Forelimb muscle (tissue), 1 donor: ENCODE measurements at places on chromosomes 12 and 14.
A peak's percentile ranks its signal among the peaks of the same experiment; 100 is the strongest.

- DNase-seq = no peak
Observed at GRCh38 chr12:18861287-18861858, 123.5 kb downstream of the CAPZA3 start.

DNA sequence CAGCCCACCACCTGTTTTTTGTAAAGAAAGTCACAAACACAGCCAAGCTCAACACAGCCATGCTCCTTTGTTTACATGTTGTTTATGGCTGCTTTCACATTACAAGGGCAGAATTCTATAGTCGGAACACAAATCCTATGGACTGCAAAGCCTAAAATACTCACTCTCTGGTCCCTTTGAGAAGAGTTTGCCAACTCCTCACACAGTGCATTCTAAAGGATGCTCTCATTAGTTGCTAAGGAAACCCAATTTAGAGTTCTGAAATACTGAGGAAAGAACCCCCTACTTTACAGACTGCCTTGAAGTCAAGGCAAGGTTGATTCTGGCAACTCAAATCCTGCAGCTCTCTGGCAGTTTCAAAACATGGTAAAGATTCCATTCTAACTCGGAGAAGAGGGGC, 38.3 kb downstream of the DCP1B start:
- DNase-seq = no peak

GRCh38 chr12:94333396-94333795, 126.3 kb downstream of the CEP83 start:
- DNase-seq = no peak

DNA sequence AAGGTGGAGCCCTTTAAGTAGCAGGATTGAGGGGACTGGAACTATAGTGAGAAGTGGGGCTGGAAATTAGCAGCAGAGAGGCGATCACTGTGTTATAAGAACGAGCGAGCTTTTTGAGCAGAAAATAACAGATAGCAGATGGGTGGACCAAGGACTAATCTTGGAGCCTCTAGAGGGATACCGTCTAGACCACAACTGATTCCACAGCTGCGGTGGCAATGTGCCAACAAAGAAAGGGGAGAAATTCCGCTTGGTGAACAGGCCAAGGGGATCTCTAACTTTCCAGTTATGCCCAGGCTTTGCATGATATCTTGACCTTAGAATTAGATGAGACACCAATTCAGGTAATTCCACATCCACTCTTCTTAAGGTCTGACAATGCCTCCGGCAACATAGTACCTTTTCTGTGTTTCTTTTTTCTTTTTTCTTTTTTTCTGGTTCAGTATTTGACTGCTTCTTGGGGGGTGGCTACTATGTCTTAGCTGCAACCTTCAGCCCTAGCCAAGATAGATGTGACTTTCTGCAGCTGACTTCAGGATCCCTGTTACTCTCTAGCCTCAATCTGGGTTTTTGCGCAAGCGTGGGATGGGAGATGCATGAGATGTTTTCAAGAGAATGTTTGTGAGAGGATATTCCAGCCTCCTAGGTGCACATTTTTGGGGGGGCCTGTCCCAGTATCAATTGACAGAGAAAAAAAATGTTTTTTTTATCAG, 143.4 kb upstream of the CPSF6 start:
- no peak for DNase-seq

DNA sequence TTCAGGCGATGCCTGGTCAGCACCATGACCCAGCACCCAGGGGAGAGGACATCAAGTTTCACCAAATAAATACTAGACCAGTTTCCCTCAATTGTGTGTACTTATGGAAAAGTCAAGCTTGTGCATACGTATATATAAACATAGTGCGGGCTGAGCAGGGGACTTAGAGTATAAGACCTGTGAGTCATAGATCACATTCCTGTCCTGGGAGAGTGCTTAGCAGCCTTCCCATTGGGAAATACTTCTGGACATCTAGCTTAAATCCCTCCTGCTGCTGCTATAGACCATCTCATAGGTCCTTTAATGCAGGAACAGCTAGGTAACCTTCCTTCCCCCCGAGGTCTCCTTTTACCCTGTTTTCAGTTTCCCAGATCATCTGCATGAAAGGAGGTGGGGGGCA, 51.9 kb downstream of the PRMT8 start:
- DNase-seq = no peak

DNA sequence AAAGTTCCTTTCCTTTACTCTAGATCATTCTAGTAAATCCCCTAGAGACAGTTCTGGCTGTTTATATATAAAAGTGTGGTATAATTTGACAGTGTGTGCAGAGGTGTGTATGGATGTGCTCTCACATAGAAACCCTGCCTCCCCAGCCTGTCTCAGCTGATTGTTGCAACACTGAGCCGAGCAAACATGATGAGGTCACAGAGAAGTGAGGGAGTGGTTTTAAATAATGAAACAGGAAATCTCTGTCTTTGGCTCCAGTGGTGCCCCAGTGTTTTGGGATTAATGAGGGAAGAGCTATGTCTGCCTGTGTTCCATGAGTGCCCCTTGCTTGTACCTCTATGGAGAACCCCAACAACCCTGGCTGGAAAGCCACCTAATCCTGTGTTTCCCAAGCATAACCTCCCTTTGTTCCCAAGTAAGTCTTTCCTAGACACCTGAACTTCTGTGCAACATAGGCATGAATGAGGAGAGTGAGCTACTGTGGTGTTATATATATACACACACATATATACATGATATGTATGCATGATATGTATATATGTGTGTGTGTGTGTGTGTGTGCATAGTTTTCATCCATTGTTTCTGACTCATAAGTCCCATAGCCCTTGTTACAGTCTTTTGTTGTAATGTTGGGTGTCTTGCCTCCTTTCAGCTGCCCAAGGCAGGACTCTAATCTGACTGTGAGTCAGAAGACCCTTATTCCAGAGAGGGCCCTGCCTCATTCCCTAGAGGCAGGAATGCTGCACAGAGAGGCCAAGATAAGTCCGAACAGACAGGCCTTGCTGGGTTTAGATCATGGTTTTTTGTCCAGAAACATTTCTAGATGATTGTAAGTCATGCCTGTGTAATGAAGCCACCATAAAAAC, 18.0 kb downstream of the TRAF3 start:
- peak; percentile 45 for DNase-seq

- no peak for DNase-seq
Observed at GRCh38 chr12:122876731-122877130, 19.2 kb downstream of the VPS37B start.

GRCh38 chr14:41419709-41420108, 187.0 kb upstream of the LRFN5 start:
- DNase-seq = no peak

DNA sequence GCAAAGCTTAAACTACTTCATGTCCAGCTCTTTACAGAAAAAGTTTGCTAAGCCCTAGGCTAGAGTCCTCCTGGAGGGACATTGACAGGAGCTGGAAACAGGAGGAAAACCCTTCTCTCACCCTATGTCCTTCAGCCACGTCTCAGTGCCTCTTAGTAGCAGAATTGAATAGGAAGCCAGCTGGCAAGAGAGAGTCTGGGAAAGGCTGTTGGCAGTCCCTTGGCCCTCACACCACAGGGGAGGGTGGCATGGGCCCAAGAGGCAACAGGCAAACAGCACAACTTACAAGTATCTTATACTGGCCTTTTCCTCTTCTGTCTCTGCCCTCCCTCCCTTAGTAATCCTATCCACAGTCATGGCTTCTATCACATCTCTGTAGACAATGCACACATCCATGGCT, 27.7 kb upstream of the DHRS2 start:
- DNase-seq = no peak

DNA sequence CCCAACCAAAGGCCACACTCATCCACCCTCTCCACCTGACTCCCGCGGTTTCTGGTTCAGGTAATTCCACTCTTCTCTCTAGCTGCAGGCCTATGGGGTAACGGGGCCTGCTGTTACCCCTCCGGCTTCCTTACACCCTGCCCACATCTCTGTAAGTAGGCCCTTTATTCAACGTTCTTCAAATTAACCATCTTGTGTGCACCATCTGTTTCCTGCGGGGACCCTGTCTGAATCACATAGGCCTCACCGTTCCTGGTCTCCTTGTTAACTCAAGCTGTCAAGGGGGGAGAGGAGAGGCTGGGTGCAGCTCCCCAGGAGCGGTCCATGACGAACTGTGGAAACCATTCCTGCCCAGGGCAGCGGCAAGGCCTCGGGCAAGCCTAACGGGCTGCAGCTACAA, 9.3 kb upstream of the DLK1 start:
- no peak for DNase-seq

- no peak for DNase-seq
Observed at GRCh38 chr14:72419226-72419775, 474.6 kb downstream of the DPF3 start.

DNA sequence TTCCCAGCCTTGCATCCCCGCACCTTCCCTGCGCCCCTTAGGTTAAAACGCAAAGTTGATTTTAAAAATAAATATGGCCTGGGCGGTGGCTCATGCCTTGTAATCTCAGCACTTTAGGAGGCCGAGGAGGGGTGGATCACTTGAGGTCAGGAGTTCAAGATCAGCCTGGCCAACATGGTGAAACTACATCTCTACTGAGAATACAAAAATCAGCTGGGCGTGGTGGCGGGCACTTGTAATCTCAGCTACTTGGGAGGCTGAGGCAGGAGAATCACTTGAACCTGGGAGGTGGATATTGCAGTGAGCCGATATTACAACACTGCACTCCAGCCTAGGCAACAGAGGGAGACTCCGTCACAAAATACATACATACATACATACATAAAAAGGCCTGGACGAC, 96.0 kb downstream of the GCH1 start:
- DNase-seq = no peak

DNA sequence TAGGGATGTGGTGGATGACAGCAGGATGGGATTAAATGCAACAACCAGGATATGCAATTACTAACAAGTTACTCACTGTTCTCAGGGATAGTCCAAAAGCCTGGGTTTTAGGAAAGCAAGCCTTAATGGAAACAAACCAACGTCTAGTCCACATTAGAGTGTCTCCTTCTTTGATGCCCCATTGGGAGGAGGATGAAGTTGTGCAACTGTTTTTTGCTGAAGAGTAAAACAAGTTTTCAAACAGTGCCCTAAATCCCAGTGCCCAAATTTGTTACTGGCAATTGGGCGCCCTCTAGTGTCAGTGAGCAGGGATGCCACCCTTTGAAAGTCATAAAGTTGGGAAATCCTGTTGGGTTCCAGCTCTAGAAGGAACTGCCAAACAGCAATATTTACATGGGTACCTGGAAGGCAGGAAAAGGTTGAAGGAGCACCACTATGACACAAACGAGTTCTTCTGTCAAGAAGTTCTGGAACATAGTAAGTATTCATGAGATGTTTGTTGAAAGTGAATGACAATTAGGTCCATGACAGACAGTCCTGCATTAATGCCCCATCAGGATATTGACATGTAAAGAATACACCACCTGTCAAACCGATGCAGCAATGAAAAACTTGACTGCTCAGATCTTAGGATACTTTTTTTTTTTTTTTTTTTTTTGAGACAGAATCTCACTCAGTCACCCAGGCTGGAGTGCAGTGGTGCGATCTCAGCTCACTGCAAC, 11.1 kb upstream of the DPF3 start:
- DNase-seq = no peak

- DNase-seq = no peak
Observed at GRCh38 chr14:106586098-106586704, 1059.8 kb downstream of the TMEM121 start.

DNA sequence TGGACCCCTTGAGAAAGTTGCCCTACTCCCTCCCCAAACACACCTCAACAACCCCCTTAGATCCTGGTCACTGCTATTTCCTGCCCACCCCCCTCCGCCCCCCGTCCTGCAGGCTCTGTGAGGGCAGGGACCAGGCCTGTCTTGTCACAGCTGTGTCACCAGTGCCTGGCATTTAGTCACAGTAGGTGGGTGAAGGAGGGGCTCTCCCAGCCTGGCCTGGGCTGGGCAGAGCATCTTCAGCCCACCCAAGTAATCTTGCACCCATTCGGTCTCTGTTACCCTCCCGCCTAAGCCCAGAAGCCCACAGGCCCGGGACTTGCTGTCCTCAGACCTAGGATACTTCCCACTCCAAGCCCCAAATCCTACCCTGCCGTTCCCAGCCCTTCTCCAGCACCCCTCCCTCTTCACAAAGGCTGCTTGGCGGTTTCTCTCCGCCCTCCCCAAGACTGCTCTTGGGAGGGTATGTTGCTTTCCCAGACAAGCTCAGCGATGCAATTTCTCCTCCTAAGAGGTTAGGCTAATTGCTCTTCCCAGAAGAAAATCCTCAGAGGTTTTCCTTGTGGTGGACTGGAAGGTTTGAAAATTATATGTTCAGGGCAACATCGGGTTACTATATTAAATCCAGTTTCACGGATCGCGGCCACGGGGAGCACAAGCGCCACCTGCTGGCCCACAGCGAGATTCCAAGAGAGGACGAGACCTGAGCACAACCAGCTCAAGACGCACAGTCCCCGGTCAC, 50.8 kb upstream of the ZFP36L1 start:
- DNase-seq = no peak

GRCh38 chr12:44459569-44459968, 416.5 kb downstream of the NELL2 start:
- DNase-seq = no peak

DNA sequence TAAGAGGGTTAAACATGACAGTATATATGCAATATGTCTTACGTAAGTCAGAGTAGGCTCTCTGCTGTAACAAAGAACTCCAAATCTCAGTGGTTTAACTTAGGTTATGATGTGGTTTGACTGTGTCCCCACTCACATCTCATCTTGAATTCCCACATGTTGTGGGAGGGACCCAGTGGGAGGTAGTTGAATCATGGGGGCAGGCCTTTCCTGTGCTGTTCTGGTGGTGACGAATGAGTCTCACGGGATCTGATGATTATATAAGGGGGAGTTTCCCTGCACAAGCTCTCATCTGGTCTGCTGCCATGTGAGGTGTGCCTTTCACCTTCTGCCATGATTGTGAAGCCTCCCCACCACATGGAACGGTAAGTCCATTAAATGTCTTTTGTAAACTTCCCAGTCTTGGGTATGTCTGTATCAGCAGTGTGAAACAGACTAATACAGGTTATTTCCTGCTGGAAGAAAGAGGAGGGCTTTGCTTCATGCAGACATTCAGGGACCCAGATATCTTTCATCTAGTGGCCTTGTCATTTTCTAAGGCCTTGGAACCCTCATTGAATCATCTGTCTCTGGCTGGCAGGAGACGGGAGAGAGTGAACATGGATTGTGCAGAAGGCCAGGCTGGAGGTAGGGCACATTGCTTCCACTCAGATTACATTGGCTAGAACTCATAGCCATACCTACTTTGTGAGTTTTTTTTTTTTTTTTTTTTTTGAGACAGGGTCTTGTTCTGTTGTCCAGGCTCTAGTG, 96.1 kb downstream of the CRADD start:
- DNase-seq = no peak

- DNase-seq = peak; percentile 4
Observed at GRCh38 chr14:93619176-93619793, 169.0 kb downstream of the PRIMA1 start.

DNA sequence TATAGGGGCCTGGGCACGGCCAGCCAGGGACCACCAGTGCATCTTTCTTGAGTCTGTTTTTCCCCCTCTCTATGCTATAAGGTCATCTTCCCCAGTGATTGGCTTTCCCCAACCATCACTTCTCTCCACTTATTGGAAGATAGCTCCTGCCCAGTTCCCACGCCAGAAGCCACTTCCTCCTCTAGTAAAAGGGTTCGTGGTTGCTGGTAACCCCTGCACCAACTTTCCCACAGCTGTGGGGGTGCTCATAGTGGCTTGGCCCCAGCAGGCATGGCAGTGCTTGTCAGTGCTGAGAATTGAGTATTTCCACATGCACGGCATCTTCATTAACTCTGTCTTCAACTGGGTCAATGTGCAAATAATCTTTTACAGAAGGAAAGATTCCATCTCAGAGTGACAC, 215.4 kb downstream of the FOXN3 start:
- DNase-seq = no peak

GRCh38 chr14:101920271-101920670, 44.1 kb upstream of the DYNC1H1 start:
- no peak for DNase-seq
